Activated CD4-positive, alpha-beta T cell treated with anti-CD3 and anti-CD28 coated beads, Interleukin-2, Interleukin-6, amounts not matched to agents 100 ng/mL and 50 ng/mL, durations not matched to agents 16 hours and 8 hours (primary cell): ENCODE measurements at places on chromosomes 3 and 15.

DNA sequence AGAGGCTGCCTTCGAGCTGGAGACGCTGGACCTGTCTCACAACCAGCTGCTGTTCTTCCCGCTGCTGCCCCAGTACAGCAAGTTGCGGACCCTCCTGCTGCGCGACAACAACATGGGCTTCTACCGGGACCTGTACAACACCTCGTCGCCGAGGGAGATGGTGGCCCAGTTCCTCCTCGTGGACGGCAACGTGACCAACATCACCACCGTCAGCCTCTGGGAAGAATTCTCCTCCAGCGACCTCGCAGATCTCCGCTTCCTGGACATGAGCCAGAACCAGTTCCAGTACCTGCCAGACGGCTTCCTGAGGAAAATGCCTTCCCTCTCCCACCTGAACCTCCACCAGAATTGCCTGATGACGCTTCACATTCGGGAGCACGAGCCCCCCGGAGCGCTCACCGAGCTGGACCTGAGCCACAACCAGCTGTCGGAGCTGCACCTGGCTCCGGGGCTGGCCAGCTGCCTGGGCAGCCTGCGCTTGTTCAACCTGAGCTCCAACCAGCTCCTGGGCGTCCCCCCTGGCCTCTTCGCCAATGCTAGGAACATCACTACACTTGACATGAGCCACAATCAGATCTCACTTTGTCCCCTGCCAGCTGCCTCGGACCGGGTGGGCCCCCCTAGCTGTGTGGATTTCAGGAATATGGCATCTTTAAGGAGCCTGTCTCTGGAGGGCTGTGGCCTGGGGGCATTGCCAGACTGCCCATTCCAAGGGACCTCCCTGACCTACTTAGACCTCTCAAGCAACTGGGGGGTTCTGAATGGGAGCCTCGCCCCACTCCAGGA, 21.1 kb downstream of the NRROS start:
- no peak for DNase-seq

DNA sequence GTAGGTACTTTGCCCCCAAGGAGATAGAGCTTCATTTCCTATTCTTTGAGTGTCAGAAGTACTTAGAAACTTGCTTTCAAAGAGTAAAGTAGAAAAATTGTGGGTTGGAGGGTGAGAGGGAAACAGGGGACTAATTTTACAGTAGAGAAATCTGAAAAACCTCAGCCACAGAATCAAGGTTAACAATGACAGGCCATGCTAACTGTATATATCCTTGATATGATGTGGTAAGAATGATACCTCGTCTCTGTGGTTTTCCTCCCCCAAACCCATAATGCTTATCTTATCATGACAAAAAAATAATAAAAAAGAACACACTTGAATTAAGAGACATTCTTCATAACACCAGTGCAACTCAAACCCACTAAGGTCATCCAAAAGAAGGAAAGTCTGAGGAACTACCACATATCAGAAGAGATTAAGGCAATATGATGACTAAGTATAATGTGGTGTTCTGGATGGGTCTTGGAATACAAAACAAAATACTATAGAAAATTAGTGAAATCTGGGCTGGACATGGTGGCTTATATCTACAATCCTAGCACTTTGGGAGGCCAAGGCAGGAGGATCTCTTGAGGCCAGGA, 360.4 kb downstream of the ULK4 start:
- DNase-seq: peak; percentile 16

DNA sequence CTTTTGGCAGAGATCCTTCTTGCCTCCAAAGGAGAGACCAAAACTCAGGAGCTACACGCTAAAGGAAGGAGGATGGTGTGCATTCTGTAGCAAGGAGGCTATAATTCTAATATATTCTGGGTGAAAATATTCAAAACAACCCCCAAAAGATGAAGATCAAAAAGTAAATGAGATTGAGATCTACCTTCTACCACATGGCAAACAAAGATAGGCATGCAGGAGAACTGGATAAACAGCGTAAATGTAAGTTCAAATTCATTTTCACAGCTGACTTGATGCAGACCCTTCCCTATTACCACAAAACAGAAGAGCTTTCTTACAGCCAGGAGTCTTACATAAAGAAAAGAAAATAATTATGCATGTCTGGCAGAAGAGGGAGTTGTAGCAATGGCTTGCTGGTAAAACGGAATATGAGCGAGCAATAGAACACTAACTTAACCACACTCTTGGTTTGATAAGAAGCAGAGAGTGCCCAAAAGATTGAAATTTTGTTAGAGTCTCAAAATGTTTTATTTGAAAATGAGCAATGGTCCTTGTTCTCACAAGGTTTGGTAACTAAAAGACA, 272.7 kb downstream of the MECOM start:
- no peak for DNase-seq

- no peak for DNase-seq
Observed at GRCh38 chr3:196931828-196932587, 10.3 kb downstream of the NCBP2 start.

DNA sequence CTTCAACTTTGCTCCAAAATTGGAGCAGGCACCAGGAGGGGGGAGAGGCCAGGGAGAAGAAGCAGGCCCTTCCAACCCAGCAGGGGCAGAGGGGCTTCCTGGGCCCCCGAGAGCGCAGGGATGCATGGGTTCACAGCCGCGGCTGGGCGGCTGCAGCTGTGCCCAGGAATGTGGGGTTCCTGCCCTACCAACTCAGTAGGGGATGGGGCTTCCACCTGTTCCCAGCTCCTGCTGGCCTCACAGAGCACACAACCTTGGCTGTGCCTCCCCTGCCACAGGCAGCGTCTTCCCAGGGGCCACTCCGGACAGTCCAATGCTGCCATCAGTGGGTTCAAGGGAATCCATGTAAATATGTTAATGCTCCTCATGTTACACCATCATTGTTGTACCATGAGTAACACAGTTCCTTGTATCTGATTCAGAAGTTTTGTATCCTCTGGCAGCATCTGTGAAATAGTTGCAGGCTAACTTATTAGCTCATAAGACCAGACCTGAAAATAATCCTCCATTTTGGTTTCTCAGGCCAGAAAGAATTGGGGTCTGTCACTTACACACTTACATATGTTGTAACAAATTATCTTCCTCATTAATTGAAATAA, 12.1 kb upstream of the SIAH2 start:
- no peak for DNase-seq

- DNase-seq: no peak
Observed at GRCh38 chr3:179376474-179376873, 29.0 kb downstream of the MFN1 start.

DNA sequence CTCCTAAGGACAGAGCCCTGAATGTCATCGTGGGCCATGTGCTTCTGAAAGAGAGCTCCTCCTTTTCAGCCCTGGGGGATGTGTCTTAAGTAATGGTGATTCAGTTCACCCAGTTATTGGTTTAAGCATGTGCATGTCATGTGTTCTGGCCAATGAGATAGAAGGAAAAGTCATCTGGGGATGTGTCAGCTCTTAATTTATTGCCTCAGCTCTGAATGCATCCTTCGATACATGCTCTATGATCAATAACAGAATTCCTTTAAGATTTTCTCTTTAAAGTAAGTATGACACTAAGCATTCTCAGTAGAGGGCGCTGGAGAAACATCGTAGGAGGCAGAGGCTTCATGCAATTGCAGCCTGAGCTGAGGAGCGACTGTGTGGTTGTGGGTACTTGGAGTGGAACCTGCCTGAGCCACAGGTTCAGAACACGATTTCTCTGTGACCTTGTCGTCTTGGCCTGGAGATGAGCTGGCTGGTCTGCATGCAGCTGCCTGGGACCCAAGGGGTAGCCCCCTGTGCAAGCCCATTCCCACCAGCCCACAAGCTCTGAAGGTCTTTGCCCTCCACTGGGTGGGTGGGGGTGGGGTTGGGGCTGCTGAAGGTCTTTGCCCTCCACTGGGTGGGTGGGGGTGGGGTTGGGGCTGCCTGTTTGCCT, 69.5 kb downstream of the C3orf38 start:
- peak; percentile 41 for DNase-seq

DNA sequence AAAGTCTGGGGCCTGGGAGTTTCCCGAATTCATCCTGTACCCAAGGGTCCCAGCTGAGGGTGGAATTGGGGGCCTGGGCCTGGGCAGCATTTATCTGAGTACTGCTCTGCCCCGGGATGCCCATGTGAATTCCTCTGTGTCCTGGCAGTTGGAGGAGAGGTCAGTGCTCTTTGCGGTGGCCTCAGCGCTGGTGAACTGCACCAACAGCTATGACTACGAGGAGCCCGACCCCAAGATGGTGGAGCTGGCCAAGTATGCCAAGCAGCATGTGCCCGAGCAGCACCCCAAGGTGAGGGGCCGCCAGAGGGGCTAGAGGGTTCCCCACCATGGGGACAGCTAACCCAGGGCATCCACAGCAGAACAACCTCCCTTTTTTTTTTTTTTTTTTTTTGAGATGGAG, 6.2 kb upstream of the RCCD1 start:
- DNase-seq: no peak

GRCh38 chr15:79529157-79529785, 97.1 kb downstream of the MINAR1 start:
- no peak for DNase-seq

DNA sequence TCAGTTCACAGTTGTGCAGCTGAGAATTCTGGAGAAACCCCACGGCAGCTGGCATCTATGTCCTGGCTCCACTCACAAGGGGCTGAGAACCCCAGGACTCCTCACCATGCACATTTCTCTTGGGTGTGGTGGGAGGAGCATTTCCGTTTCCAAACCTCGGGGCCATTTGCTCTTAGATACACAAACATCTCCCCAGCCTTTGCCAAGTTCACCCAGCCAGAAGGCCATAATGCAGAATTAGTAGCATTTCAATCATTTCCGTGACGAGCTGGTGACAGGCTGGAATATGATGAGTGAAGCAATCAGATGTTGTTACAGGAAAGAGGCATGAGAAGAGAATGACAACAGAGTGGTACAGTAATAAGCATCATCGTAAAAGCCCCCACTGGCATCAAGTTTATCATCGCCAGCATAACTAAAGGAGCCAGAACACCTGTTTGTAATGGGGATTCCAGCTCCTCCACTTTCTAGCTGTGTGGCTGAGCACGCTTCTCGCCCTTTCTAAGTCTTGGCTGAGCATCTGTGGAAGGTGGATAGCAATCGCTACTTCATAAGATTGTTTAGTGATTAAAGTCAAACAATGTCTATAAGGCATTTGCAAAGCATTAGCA, 82.0 kb downstream of the LIPC start:
- no peak for DNase-seq

DNA sequence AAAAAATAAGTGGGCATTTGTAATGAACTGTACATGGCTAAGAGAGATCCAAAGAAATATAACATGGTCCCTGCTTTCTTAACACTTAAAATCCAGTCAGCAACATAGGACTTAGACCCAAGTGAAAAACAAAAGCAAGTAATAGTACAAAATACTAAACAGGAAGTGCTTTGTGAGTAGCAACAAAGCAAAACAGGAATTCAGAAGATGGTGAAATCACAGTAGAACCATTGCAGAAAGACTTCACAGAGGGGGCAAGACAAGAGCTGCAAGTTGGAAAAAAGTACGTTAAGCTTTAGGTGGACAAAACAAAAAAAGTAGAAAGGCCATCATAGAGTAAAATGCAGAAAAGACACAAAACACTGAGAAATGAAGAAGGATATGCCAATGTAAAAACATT, 116.0 kb downstream of the TBC1D5 start:
- no peak for DNase-seq
